BJ (cell line): ENCODE measurements at places on chromosomes 3 and 15.

DNA sequence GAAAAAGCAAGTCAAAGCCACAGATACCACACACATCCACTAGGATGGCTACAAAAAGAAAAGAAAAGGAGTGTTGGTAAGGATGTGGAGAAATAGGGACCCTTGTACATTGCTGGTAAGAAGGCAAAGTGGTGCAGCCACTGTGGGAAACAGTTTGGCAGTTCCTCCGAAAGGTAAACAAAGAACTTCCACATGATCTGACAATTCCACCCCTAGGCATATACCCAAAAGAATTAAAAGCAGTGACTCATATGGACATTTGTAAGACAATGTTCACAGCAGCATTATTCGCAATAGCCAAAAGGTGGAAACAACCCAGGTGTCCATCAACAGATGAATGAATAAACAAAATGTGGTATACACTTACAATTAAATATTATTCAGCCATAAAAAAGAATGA, 22.2 kb upstream of the GMPPB start:
- DNase-seq = no peak

DNA sequence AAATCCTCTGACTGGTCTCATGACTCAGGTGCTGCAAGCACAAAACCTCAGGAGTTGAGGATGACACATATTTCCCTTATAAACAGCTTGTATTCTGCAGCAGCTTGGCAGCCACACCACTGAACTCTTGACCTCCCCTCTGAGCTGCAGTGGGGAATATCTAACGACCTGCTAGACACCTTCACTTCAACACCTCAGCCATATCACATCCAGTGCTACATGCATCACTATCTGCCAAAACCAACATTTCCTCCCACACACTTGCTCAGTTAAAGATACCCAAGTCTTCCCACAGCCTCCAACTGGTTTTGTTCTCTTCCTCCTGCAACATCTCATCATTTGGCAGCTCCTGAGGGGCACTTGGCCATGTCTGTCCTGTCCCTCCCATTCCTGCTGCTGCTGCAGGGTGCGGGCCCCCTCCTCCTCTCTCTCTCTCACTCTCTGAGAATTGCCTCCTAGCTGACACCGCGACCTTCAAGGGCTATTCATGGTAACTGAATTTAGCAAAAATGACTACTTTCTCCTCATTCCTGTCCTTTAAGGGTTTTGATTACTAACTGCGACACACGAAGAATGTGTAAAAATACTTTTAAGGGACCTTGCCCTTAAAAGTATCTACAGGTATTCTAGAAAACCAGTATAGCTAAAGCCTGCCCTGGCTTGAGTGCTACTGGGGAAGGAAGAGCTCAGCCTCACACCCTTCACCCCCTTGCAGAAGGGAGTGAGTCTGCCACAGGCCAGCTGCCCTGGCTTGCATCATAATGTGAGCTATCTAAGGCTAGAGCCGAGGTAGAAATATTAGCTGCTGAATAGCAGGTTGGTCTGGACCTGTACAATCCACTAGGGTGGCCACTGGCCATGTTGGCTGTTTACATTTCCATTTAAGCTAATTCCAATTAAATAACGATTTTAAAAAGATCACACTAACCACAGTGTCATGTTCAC, 5.0 kb upstream of the CCR9 start:
- no peak for DNase-seq

DNA sequence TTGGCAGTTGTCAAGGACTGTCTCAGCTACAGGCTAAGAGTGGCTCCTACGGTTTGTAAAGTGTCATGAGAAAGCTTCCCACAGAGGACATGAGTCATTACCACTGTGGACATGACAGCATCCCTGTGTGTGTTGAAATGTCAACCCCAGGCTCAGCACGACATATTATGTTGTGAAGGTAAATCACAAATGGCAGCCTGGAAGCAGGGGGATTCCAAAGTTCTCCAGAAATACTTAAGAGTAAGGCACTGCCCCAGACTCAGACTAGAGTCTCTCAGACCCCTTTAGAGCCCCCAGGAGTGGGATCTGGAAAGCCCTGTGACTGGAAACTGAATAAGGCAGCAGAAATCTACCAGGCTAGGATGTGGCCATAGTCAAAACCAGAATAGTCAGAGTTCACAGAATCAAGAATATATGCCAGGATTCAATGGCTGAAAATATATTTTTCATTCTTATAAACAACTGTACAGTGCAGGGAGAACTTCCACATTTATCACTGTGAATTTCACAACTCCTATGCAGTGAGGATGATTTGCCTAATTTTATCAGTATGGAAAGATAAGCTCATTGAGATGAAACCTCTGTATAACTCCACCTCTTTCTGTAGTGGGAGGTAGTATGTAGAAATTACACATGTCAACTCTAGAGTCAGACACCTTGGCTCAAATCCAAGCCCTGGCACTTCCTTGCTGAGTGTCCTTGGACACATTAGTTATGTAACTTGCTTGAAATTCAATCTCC, 237.1 kb upstream of the CFAP20DC start:
- no peak for DNase-seq

GRCh38 chr15:90588427-90588826, 58.7 kb downstream of the CRTC3 start:
- DNase-seq = no peak

DNA sequence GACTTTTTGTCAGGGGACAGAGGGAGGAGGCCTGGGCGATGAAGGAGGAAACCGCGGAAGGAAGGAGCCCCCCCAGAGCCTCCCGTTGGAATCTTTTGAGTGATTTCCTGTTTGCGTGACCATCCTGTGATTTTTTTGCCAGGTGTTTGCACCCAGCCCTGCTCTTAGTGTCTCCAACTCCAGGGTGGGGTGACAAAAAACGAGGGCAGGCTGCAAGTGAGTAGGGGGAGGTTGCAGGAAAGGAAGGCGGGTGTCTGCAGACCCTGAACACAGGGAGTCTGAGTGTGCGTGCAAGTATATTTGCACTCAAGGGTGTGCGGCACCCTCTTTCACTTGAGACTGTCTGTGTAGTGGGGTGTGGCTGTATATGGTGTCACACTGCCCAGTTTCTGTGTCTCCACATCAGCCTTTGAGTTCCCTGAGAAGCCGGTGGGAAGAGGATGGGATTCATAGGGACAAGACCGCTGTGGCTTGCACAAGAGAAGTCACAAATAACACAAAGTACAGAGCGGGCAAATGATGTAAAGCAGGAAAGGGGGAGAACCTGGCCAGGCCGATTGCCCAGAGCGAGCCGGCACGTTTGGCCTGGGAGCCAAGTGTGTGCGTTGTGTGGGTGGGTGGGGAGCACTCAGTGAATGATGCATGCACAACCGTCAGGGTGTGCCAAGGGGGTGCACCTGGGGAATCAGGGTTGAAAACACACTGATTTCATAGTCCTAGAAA, 6.6 kb downstream of the ISLR2 start:
- no peak for DNase-seq

DNA sequence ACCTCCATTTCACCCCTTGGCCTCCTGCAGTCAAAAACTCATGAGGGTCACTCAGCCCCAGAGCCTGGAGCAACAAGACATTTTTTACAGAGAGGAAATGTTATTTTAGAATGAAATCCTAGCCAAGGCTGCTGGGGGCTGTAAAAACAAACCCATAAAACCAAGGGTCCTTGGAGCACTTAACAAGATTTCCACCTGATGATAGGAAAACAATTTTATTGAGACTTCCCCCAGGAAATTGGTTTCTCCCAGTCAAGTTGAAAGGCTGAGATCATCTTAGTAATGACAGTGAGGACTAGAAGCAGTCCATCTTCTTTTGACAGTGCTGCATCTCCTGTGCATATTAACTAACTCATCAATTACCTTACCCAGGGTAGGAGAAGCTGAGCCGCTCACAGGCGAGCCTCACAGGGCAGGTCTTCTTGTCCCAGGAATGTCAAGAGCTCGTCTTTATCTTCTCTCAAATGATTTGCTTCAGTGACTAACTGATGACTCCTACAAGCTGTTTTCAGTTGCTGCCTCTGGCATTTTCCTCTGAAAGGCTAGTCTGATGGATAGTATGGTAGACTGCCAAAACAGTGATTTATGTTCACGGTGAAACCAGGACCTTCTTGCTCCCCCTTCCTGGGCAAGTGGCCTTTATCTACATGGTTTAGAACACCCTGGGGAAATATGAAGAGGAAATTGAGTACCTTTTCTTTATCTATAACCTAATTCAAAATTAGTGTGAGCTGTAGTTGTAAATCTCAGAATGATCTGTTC, 34.6 kb upstream of the AEN start:
- DNase-seq = no peak

DNA sequence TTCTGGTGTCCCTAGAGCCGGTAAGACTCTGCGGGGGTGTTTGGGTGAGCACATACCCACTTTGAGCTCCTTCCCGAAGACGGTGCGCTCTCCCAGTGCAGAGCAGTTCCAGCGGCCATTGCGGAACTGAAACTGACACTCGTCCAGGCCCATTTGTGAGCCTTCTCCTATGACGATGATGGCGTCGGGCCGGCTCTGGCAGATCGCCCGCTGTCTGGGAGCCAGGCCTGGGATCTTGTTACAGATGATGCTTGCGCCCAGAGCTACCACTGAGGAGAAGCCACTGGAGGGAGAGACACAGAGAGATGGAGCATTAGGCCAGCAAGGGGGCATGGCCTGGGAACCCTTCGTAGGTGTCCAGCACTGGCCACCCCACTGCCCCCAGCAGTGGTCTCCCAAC, 5.0 kb downstream of the WNT7A start:
- no peak for DNase-seq

GRCh38 chr3:48776854-48777253, 59.8 kb upstream of the IP6K2 start:
- no peak for DNase-seq

DNA sequence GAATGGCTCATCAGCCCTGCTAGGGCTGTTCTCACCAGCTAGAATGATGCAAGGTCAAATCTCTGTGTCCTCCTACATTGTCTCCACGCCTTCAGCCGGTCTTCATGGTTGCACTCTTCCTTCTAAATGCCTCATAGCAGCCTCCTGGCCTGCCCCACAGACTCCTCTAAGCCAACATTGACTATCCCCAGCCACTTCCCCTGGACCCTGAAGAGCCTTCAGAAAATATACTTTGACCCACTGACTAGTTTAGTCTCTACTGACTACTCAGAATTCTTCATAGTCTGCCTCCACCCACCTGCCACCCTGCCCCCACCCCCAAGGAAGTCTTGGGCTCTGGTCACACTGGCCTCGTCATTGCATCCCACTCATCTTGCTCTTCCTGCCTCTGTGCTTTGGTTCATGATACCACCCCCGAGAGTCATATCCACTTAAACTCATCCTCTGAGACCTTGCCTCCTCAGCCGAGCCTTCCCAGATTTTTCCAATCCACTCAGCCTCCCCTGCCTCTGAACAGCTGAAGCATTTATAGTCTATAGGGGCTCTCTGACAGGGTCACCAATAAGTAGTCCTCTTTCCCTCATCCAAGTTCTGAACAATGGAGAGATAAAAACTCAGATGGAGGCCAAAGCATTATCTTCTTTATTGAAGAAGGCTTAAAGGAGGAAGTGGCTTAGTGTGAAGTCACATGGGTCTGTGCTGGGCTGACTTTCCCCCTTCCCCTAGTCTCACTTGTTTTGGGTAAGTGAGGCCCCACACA, 9.5 kb upstream of the DOCK3 start:
- DNase-seq = no peak

GRCh38 chr3:28114893-28115292, 126.5 kb upstream of the CMC1 start:
- no peak for DNase-seq

DNA sequence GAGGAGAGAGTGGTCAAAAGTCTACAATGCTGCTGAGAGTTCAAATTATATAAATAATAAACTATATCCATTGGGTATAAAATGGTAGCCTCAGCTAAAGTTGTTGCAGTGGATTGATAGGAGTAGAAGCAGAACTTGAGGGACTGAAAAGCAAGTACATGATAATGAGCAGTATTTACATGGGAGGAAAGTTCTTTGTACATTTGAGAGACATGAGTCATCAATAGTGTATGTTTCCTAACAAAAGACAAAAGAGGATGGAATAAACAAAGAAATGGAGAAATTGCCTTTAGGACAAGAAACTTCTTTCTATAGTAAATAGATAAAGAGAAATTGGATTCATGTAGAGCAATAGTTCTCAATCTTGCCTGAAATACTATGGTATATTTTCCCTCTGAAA, 110.0 kb upstream of the PLSCR5 start:
- no peak for DNase-seq

GRCh38 chr3:43649365-43649968, 27.7 kb upstream of the ANO10 start:
- no peak for DNase-seq

DNA sequence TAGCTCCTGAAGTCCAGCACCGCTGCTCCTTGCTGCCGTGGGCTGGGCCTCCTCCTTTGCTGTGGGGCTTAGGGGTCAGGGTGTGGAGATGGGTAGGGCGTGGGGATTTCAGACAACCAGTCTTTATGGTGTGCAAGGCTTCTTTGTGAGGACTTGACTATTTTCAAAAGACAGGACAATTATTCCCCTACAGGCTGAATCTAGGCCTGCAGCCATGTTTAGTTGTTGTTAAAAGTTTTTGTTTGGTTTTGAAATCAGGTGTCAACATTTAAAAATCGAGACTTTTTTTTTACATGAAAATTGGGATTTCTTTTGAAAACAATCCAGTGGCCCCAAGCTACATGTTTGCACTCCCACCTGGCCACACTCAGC, 10.6 kb downstream of the RPL32 start:
- no peak for DNase-seq

- DNase-seq = no peak
Measured at GRCh38 chr3:122186372-122186771, 2.9 kb downstream of the CASR start.

- no peak for DNase-seq
Measured at GRCh38 chr15:92677999-92678398, 22.4 kb upstream of the FAM174B start.

GRCh38 chr15:51263726-51264125, 74.7 kb downstream of the CYP19A1 start:
- DNase-seq = no peak

GRCh38 chr3:148629006-148629405, 68.7 kb upstream of the AGTR1 start:
- DNase-seq = no peak

- DNase-seq = peak; percentile 55
Measured at GRCh38 chr3:86830566-86830965, 160.4 kb downstream of the VGLL3 start.

GRCh38 chr3:124510290-124510689, 220.0 kb upstream of the UMPS start:
- peak; percentile 21 for DNase-seq

DNA sequence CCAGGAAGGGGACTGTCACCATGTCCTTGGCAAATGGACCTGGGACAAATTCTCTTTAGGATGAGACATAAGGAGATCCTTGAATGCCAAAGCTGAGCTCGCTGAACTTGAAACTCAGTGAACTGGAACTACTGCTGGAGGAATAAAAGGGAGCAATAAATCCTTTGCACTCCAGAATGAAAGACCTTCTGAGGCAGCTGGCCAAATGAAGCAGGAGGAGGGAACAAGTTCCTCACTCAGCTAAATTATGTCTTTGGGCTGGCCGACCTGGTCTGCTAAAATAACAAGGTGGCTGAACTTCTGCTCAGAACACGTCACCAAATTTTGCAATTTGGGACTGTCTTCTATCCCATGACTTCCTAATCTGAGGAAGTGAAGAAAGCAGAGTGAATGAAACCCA, 314.7 kb downstream of the LPP start:
- no peak for DNase-seq
